ENCODE measurements at places on chromosomes 13 and 19.

- no peak for DNase-seq
Observed at GRCh38 chr13:94345374-94346195, 133.9 kb downstream of the DCT start.

DNA sequence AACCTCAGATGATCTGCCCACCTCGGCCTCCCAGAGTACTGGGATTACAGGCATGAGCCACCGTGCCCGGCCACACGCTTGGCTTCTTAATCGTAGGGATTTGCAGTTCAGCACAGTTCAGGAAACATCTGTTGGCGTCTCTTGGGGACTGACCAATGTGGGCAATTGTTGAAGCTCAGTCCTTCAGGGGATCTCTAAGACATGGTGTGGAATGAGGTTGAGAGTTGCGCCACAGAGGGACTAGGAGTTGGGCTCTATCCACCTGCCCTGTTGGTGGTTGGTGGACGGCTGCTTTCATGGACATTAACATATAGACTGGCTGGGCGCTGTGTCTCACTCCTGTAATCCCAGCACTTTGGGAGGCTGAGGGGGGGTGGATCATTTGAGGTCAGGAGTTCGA, 37.3 kb upstream of the SIN3B start:
- no peak for DNase-seq

GRCh38 chr13:36098080-36098479, 33.1 kb downstream of the DCLK1 start:
- no peak for DNase-seq

GRCh38 chr19:9309974-9310446, 372 bp upstream of the ZNF699 start:
- DNase-seq = peak; percentile 73

GRCh38 chr19:38478273-38478971, 44.9 kb downstream of the RYR1 start:
- DNase-seq = no peak

DNA sequence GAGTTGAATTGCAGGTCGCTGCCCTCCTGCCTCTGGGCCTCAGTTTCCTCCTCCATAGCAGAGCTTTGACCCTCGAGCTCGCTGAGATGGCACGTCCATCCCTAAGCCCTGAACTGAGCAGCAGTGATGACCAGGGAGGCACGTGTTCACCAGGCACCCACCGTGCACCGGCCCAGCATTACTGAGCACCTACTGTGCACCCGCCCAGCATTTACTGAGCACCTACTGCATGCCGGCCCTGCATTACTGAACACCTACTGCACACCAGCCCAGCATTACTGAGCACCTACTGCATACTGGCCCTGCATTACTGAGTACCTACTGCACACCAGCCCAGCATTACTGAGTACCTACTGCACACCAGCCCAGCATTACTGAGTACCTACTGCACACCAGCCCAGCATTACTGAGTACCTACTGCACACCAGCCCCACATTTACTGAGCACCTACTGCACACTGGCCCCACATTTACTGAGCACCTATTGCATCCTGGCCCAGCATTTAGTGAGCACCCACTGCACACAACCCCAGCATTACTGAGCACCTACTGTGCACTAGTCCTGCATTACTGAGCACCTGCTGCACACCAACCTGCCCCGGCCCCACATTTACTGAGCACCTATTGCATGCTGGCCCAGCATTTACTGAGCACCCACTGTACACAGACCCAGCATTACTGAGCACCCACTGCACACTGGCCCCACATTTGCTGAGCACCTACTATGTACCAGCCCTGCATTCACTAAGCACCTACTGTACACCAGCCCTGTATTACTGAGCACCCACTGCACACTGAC, 6.3 kb downstream of the TPGS1 start:
- no peak for DNase-seq

GRCh38 chr13:20491926-20492435, 33.7 kb downstream of the CRYL1 start:
- DNase-seq = no peak

GRCh38 chr13:107600971-107601370, 614.4 kb downstream of the LIG4 start:
- DNase-seq = no peak

- DNase-seq = no peak
Observed at GRCh38 chr13:64704121-64704649, 2526.0 kb downstream of the PCDH9 start.

GRCh38 chr13:91719033-91719432, 320.6 kb downstream of the GPC5 start:
- DNase-seq = no peak

- DNase-seq = no peak
Observed at GRCh38 chr13:108624108-108624507, 5.3 kb upstream of the MYO16 start.

DNA sequence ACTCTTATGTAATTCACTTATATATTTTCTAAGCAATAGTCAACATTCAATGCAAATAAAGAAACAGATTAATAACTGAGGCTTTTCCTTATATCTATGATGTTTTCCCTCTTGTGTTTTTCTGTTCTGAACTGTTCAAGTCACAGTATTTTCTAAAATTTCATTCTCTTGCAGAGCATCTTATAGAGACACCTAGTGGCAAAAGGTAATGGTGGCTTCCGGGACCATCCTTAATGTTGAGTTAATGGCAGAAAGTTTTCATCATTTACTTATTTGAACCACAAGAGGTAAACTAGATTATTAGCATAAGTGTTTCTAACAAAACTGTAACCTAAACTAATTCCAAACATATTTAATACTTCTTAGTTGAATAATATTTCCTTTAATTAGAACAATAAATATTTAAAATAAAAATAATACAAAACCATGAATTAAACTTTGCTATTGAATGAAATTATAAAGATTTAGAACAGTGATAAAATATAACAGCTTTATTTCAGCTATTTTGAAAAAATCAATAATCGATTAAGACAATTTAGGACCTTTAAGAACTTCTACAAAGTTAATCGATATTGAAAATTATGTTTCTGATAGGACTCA, 1.7 kb upstream of the SLITRK5 start:
- no peak for DNase-seq

GRCh38 chr13:84607261-84608013, 725.2 kb upstream of the SLITRK1 start:
- DNase-seq = no peak

GRCh38 chr19:39388657-39389056, 2.2 kb downstream of the PAF1 start:
- no peak for DNase-seq

- no peak for DNase-seq
Observed at GRCh38 chr19:56145698-56146097, 4.6 kb downstream of the ZNF444 start.

DNA sequence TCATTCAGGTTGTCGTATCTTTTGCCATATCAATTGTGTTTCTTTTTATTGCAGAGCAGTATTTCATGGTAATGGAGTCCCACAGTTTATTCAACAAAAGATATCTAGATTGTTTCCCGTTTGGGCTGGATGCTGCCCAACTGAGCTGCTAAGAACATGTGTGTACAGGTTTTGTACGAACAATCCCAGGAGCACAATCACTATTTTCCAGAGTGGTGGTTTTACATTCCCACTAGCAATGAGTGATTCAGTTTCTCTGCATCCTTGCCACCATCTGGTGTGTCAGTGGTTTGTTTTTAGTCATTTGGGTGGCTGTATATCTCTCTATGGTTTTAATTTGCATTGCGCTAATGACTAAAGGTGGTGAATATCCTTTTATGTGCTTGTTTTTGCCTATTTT, 52.7 kb upstream of the ZDHHC20 start:
- DNase-seq = no peak

DNA sequence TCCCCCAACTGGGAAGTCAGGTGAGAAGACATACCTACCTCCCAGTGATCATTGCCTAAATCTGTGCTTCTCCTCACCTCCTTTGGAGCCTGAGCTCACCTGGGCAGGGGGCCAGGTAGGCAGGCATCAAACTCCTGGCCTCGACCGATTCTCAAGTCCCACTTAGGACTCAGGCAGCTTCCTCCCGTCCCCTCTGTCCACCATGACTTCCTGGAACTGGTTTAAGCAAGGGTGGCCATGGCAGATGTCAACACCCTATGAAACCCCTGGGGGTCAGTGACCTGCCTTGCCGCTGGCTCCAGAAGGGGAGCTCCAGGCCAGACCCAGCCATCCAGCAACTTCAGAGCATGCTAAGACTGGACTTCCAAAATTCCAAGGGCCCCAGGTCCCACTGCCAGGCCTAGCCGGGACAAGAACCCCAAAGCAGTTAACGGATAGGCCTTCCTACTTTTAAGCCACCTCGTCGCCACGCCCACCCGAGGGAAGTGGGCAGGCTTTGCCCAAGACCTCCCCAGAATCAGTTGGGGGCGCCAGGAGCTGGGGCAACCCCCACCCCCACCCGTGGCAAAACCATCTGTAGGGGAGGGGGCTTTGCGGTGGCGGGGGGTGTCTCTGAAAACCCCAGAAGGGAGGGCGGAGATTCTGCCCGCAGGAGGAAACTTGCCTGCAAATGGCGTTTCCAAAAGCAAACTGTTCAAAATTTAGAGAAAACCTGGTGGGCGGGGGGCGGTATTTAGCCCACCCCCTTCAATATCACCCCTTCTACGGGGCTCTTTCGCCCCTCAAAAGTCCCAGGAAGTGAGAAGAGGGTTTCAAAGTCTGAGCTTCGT, 657 bp downstream of the PLIN3 start:
- DNase-seq = peak; percentile 32

DNA sequence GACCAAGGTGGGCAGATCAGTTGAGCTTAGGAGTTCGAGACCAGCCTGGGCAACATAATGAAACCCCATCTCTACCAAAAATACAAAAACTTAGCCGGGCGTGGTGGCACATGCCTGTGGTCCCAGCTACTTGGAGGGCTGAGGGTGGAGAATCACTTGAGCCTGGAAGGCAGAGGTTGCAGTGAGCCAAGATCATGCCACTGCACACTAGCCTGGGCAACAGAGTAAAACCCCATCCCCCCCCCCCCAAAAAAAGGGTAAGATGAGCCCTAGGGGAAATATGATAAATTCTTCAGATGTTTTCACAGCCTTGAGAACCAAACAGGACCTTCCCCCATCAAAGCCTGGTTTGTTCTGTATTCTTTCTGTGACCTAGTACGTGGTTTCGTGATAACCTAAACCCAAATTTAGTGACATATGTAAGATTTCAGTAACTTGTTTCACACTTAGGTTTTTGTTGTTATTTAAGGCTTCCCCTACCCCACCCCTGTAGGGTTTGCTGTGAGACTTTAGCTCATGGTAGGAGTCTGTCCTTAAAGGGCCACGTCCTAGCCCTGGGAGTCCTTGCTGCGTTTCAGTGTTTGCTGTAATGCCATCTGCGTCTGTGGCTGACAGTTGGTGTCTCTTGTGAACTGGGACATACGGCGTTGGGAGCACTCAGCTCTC, 49.6 kb downstream of the MYO9B start:
- no peak for DNase-seq

- no peak for DNase-seq
Observed at GRCh38 chr13:77584106-77584505, 48.6 kb downstream of the SCEL start.

DNA sequence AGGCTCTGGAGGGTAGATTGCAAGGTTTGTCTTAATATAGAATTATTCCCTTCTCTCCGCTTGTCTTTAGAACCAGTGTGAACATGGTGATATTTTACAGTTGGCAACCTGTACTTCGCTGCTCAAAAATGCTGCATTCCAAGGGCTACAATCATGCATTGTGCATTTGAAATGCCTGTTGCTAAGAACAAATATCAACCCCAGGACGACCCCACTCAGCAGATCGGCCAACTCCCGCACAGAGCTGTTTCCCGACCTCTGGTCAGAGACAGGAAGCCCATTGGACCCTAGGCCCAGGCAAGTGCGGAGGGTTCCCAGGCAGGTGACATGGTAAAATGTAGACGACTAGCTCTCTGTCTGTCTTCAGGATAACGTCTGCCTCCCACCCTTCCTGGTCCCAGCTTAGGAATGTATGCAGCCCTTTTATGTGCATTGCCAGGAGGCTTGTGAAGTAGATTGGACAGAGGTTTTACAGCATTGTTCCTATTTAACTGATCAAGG, 263.5 kb downstream of the FOXO1 start:
- DNase-seq = no peak

DNA sequence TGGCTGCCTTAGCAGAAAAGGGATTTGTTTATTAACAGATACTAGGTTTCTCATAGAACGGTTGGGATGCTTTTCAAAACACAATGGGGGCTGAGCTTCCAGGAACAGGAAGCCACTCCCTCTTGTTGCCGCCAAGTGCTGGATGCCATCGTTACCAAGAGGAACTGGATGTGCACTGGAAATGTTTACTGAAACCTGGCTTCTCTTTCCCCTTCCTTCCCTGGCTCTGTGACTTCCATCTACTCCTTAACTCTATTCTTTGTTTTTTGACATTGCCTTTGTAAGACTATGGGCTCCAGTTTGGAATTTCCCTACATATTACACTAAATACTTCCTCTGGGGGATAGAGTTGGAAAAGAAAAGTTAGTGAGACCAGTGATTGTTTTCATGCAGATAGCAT, 11.7 kb upstream of the KL start:
- DNase-seq = no peak

GRCh38 chr13:48626726-48627451, 26.8 kb upstream of the CYSLTR2 start:
- DNase-seq = no peak

- no peak for DNase-seq
Observed at GRCh38 chr13:36029166-36029565, 102.0 kb downstream of the DCLK1 start.

DNA sequence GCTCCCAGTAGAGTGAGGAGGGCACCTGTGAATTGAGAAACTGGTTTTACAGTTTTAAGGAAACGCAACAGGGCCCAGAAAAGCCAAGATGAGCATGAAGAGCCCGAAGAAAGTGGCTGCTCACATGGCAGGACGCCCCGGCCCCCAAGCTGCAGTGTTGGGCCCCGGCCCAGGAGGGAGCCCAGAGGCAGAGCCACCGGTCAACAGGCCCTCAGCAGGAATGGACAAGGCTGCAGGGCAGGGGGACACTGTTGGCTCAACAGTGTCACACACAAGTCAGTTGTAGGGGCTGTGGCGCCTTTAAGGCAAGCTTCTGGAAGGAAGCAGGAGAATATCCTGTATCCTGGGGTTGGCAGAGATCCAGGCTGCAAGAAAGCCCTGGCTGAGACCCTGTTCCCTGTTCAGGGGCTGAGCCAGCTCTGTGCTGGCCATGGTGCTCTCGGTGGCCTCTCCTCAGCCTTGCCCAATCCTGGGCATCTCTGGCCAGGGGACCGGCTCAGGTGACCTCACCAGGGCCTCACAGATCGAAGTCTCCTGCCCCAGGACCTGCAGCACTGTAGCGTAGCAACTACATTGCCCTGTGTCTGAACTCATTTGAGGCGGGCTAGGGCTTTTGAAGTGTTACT, 28.0 kb downstream of the UPF1 start:
- DNase-seq = no peak

GRCh38 chr13:70385852-70386251, 277.6 kb upstream of the KLHL1 start:
- no peak for DNase-seq

- no peak for DNase-seq
Observed at GRCh38 chr19:2477141-2477710, 1.3 kb downstream of the GADD45B start.

GRCh38 chr13:107124730-107125129, 556.8 kb upstream of the ARGLU1 start:
- DNase-seq = no peak

DNA sequence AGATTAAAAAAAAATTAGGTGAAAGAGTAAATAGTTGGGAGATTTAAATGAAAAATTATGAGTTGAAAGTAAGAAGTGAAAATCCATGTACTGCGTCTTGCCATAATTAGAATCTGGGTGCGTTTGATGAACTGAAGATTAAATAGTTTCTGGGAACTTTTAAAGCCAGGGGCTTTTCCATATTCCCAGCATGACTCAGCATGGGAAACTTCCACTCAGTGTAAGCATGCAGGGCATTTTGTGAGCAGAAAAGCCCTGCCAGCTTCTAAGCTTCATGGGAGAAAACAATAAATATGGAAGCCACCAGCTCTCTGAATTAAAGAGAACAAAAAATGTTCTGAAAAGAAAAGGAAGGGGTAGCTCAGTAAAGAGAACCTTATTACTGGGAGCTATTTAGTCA, 62.0 kb upstream of the EDNRB start:
- no peak for DNase-seq

Measured in stimulated activated CD4-positive, alpha-beta T cell treated with anti-CD3 and anti-CD28 coated beads, Interleukin-15, amount 100 ng/mL, for 1 hour (primary cell).